ENCODE measurements at places on chromosomes 2 and 18.

DNA sequence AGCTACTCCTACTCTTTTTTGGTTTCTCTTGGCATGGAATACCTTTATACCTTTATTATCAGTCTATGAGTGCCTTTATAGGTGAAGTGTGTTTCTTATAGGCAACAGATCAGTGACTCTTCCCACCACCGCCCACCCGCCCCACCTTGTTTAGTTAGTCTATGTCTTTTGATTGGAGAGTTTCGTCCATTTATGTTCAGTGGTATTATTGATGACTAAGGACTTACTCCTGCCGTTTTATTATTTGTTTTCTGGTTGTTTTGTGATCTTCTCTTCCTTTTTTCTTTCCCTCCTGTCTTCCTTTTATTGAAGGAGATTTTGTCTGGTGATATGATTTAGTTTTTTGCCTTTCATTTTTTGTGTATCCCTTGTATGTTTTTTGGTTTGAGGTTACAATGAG is 179.5 kb downstream of the GULP1 start:
- no peak for DNase-seq

- no peak for DNase-seq
These were observed 69.7 kb downstream of the NCK2 start for GRCh38 chr2:105814291-105814940.

- no peak for DNase-seq
These were observed 256.2 kb downstream of the PIK3C3 start for GRCh38 chr18:42211201-42211600.

- DNase-seq = no peak
These were observed 7.8 kb upstream of the LRRTM1 start for GRCh38 chr2:80312282-80312839.

GRCh38 chr2:38203446-38203810 is 127.5 kb upstream of the CYP1B1 start:
- DNase-seq = no peak

DNA sequence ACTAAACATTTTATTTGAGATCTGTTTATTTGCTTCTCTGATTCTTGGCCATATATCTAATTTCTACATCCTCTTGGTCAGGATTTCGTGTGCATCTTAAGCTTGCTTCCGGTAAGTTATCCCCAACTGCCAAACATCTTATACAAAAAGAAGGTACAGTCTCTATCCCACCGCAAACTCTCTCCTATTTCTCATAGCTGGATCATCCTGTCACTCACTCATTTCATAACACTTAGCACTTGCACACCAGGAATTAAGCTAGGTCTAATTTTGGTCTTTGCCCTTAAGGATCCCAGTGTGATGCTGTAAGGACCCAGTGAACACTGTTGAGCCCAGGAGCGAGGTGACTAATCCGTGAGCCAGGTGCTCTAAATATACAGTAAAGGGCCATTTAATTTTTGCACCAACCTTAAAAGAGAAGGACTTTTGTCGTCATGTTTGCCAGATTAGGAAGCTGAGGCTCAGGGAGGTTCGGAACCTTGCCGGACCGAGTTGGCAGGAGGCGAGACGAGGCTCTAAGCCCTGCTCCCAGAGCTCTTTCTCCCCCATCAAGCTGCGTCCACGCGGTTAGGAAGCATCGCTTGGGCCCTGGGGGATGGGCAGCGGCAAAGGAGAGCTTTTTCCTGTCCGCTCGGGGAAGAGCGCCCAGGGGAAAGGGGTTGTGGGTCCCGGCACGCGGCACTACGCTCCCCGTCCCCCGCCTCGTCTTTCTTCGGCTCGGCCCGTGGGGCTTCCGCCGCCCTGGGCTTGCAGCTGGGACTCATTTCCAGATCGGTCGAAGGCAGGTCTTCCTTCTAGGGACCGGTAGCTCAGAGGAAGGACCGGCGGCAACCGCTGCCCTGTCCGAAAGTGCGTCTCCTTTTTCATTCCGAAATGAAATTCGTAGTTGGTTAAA is 4.1 kb upstream of the ITPRIPL1 start:
- DNase-seq = peak; percentile 70

DNA sequence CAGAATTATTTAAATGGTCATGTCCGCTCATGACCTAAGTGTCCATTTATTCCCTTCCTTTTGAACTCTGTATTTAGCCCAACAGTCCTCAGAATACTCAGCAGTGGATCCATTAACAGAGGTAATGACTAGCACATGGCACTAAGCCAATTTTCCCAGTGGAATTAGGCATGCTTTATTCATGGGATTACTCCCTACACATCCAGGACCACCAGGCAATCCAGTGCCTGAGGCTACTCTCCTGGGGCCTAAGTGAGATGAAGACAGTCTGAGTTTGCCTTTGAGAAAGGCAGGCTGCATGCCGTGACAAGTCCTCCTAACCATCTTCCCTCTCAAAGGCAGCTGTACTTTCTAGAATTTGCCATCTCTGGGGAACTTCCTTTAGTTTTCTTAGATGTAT is 128.6 kb downstream of the SPOPL start:
- DNase-seq = peak; percentile 43

DNA sequence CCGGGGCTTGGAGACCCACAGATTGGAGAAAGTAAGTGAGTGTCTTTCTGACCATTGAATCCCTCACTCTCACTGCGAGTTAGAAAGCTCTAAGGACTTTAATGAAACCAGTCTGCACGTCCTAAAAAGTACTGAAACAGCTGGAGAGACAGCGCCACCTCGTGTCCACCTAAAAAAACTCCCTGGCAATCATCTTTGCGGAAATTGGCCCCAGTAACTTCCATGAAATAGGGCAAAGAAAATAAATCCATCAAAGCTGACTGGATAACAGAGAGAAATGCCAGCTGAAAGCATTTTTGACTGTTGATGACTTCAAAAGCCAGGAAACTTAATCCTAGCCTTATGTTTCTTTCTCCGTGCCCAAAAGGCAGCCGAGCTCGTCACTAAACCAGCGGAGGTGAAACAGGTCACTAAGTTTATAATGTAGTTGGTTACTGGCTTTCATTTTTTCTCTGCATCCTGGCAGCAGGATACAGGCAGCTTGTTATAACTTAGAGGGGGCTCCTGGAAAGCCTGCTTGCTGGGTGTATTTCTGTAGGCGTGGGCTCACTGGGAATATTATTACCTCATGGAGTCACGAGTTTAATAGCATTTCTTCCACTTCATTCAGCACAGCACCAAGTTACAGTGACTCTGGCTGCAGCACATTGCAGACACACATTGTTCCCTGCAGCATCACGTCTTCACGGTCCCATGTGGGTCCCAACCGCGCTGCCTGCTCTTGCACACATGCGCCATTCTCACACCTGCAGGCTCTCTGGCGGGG is 266.5 kb downstream of the HRH4 start:
- peak; percentile 73 for DNase-seq

DNA sequence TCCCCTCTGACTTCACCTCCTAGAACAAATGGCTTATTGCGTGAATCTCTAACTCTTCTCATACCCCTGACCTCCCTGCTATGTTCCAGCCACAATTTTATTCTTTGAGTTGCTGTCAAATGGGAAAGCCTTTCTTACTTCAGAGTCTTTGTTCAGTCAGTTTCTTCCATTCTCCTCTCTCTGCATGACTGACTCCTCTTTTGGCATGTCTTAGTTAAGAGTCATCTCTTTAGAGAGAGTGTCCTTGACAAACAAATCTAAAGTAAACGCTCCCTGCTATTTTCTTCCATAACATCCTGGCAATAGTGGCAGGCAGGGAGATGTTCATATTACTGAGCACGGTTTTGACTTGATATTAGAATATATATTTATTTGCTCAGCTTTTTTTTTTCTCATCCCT is 170.7 kb upstream of the ERBB4 start:
- no peak for DNase-seq

DNA sequence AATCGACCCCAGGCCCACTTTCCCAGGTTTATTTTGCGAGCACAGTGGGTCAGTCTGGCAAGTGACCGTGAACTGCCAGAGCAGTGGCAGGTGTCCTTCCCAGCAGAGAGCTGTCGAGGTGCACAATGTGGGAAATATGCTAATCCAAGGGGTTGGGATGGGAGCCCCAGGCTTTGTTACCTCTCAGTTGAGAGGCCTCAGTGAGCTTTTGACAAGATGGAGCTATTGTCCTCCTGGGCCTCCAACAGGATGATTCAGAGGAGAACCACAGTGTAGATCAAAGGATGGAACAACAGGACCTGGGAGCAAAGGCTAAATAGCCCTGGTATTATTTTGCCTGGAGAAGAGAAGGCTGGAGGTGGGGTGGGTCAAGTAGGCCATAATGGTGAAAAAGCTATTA is 150.8 kb downstream of the NCKAP5 start:
- DNase-seq = no peak

DNA sequence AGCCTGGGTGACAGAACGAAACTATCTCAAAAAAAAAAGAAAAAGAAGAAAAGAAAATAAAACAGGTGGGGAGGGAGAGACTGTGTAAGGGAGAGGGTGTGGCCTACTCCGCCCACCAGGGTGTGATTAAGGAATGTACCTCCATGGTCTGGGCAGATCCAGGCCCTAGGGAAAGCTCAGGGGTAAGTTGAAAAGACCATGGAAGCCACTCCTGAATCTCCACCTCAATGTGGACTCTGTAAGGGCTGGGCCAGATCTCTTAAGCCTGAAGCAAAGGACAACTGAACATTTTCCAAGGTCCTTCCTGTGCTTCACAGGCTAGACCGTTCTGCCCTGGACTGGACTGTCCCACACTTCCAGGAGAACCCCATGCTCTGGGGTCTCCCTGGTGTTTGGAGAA is 9.7 kb upstream of the ATG16L1 start:
- no peak for DNase-seq

DNA sequence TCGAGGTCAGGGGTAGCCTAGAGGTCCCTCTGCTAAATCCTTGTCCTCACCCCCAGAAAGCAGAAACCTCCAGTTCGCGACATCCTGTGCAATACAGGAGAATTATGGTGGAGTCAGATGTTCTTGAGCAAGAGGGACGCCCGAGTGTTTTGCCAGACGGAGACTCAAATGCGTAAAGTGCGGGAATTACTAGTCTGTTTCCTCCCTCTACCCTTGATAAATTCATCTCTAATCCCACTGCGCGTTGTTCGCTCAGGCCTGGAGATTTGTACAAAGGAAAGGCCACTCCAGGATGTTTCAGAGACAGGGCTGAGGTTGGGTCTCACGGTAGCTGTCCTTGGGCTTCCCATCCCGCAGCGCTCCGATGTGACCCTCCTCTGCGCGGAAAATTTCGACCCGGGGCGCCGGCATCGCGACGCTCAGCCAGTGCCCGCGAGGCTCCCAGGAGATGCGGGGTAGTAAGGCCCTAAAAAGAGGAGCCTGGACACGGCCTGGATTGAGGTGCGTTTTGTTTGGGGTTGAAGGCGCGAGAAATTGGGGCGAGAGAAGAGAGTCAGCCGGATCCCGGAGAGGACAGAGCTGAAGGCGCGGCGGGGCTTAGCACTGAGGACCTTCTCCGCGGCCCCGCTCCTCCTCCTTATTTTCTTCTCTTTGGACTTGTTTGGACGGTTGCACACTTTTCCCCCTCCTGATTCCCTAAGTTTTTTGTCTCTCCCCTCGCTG is 2.6 kb upstream of the NEUROD1 start:
- DNase-seq = no peak

Measured in NCI-H524 (cell line).